ENCODE measurements at places on chromosomes 12 and 14.

DNA sequence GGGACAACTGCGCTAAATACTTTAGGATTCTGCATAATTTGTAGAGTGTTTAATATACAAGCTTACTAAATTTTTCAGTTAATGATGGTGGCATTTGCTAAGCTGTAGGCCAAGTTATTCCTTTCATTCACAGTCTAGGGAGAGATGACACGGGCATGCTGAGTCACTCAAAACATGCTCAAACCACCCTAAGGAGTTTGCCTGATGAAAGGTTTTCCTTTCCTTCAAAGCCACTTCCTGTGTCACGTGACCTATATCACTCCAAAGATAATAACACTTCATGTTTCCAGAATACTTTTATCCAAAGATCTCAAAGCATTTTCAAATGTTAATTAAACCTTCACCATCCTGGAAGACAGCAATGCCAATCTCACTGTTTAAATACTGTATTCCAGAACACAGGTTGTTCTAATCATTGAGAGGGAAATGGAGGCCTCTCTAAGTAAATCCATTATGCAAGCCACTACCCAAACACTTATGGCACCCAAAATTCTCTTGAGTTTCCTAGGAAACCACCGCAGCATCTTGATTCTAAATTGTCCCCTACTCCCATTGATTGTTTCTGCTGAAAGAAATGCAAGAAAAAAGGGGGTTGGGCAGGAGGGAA is 207.0 kb upstream of the CDKN3 start:
- no peak for DNase-seq

- DNase-seq, result no peak
These were observed 6.7 kb downstream of the HEBP1 start for GRCh38 chr12:12993367-12993766.

DNA sequence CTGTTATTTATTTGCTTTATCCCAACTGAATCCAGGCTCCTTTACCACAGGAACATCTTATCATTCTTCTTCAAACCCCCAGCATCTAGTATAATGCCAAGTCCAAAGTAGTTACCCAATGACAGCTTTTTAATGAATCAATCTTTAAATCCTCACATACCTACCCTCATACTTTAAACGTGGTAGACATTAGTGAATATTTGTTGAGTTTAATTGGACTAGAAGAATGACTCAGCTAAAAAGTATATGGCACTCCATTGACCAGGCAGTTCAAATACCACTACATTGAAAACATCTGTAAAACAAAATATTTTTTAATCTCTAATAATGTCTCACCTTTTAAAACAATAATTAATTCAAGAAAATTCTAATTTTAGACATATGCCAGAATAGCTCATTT is 98.1 kb downstream of the ZFC3H1 start:
- DNase-seq, result no peak

DNA sequence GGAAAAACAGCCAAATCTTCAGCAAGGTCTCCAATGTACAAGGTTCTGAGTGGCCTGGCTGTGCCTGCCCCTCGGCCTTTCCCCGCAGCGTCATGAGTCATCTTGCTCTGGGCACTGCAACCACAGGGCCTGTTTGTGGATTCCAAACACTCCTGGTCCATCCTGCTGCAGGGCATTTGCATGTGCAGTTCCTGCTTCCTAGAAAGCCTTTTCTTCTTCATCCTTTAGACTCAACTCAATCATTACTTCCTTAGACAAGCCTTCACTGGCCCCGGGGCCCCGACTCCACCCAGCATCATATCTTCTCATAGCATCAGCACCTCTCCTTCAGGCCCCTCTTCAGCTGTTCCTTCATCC is 101.8 kb upstream of the EGLN3 start:
- no peak for DNase-seq

DNA sequence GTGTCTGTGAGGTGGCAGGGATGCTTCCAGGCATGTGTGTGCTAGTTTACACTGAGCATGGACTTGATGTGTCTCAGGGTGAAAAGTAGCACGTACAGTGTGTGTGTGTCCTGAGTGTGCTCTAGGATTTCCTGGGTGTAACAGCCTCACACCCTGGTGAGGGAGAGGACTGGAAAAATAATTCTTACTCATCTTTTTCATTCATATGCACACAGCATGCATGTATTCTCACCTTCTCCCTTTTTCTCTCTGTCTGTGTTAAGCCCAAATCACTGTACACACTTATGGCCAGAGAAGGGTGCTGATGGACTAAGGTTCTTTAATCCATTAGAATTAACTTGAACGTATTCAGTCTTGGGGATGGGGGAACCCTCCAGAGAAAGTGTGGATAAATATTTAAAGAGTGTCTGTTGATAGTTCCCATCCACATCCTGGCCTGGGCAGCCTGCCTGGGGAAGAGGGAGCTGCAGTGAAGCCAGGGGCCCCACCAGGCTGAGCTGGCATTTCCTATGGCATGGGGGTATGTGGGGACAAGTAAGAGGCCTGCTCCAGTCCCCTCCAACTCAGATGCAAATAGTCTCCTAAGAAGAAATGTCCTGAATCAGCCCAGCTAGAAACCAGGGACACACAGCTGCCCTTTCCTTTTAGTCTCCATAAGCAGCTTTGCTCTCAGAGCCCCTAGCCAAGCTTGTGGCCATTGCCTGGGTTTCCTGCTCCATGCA is 1.1 kb upstream of the HOXC8 start:
- DNase-seq, result no peak

DNA sequence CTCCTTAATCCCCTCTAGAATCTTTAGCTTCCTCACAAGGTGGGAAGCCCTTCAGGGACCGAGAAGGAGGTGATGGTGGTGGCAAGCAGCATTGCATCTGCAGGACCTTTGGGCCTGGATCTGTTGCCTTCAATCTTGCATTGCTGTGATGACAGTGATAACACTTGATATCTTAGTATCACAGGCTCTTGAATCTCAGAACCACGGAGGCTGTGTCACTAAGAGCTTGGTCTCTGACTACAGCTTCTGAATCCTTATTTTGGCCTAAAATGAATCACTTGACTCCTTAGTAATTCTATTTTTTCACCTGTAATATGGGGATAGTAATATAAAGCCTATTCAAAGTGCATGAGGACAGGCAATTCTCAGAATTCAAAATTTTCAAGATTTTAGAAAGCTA is 8.9 kb upstream of the AMN1 start:
- DNase-seq, result no peak

DNA sequence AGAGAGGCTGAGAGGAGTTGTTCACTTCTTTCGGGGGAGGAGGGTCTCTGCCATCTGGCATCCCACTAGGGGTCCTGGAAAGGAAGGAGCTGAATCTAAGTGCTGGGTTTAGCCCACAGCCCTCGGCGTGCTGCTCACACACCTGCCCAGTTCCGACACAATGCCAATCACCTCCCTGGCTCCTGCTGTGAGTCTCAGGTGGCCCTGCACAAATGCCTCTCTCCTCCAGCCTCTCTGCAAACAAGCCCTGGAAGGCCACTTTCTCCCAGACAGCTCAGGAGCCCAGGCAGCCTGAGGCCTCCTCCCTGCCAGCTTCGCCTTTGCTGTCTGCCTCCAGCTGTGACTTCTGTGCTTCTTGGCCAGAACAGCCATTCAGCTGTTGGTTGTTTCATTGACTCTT is 51.2 kb downstream of the SMIM41 start:
- DNase-seq, result no peak

- no peak for DNase-seq
These were observed 42.1 kb downstream of the AK7 start for GRCh38 chr14:96434040-96434439.

GRCh38 chr12:119206348-119207062 is 27.8 kb downstream of the HSPB8 start:
- no peak for DNase-seq
